ENCODE measurements at places on chromosomes 4 and X.

DNA sequence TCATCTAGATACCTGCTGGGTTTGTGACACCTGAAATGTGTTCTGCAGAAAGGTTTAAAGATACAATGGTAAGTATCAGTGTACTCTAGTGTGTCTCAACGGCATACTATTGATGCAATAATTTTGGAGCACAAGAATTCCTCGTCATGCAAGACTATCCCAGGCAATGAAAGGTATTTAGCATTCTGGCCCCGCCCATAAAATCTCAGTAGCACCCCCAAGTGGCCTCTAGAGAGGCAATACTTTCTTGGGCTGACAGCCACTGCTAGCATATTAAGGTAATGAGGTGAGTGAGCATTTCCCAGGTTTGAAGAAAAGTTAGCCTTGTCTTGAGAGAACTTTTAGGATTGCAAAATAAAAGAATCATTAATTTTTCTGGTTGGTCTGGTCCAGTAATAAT, 24.0 kb downstream of the TAB3 start:
- no peak for DNase-seq

DNA sequence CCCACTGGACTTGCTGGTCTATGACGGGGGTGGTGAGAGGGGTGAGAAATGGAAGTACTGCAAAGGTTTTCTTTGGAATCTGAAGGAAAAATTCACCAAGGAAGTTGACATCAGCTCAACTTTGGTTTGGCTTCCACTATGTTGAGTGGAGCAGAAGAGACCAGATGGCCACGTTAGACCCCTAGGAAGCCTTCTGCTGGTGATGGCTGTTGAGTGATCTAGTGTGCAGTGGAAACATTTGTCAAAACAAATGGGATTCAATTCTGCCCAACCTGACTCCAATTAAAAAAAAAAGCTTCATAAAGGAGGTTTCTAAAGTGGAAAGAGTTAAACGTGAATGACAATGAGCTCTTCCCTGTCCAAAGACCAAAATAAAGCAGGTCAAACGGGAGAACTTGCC, 25.7 kb downstream of the SEL1L3 start:
- DNase-seq, result no peak

GRCh38 chr4:37001688-37002436, 242.7 kb upstream of the NWD2 start:
- DNase-seq, result no peak

DNA sequence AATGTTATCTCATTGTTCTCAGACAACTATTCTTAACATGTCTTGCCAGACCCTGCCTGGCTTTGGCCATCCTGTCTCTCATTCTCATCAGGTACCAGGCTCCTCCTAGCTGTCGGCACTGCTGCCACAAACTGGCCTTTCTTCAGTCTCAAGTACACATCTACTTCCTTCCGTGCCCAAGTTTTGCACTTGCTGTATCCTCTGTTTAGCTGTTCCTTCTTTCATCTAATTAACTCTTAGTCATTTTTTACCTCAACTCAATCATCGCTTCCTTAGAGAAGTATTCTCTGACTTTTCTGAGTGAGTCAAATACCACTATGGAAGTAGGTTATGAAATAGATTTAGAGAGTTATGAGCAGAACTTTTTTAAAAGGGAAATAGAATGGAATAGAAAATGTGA, 19.7 kb downstream of the CXCL3 start:
- DNase-seq, result no peak
